ENCODE measurements at places on chromosomes 16 and 17.

DNA sequence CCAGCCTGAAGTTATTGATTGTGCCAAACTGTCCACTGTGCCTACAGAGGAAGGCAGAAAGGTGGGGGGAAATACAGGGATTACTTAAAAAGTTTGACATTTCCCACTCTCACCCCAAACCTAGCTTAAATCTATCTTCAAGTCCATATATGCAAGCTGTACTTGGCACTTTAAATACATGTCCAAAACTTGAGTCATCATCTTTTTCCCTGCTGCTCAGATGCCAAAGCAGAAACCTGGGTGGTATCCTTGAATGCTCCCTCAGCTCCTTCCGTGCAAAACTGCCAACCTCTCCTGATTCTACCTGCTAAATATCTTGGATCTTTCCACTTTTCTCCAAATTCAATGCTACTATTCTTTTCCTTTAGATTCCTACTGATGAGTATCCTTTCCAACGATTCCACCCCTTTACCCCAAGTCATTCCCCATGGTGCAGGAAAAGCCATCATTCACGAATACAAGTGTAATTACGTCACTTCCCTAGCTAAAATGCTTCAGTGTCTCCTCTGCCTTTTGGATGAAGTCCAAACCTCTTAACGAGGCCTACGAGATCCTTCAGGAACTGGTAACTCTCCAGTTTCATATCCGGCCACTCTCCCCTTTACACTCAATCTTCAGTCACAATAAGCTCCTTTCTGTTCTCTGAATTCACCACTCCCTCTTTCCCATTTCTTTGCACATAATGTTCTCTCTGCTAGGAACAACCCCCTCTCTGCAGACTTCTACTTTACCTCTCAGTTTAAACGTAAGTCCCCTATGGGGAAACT, 9.3 kb downstream of the BECN1 start:
- DNase-seq, result no peak

GRCh38 chr17:57666201-57666870, 78.8 kb downstream of the CCDC182 start:
- DNase-seq, result no peak

GRCh38 chr16:71369494-71369893, 11.0 kb downstream of the CALB2 start:
- no peak for DNase-seq

- no peak for DNase-seq
Observed at GRCh38 chr16:82470016-82470415, 156.8 kb upstream of the CDH13 start.

GRCh38 chr17:59669411-59669810, 37.8 kb downstream of the PTRH2 start:
- DNase-seq, result no peak

- DNase-seq, result no peak
Observed at GRCh38 chr16:11700264-11701029, 32.2 kb downstream of the SNN start.

DNA sequence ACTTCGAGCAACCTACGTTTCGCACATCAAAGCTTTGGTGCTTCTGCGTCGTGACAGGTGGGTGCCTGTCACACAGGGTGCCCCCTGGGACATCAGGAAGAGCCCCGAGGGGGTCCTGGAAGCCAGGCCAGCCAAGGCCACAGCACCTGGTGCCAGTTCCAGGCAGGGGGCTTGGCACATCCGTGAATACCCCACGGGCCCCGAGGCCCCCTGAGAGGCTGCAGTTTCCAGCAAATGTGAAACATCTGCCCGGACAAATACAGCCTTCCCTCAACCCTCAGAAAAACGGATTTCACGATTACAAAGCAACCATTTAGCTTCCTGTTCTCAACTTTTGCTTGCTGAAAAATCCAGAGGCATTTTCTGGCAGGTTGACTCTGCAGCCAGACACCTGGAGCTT, 109.3 kb upstream of the METRNL start:
- no peak for DNase-seq

DNA sequence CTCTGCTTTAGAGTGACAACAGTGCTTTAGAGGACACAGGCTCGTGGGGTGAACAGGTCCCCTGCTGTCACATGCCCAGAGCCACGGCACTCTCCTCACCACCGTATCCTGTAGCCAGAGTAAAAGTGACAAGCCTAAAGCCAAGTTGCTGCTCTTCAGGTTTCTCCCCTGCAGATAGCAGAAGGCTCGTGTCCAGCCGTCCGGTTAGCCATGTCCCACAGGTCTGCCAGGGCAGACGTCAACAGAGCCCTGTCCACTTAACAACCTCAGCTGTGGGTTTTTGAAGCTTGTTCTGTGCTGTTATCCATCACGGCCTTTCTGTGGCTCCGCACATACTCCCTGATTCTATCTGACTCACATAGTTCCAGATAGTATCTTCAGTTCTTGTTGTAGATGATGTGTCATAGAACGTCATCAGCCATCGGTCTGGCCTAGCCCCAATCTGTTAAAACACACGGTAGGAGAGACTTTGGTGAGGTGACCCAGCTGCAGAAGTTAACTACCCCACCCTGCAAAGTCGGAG, 100.7 kb downstream of the SOCS1 start:
- DNase-seq, result no peak

DNA sequence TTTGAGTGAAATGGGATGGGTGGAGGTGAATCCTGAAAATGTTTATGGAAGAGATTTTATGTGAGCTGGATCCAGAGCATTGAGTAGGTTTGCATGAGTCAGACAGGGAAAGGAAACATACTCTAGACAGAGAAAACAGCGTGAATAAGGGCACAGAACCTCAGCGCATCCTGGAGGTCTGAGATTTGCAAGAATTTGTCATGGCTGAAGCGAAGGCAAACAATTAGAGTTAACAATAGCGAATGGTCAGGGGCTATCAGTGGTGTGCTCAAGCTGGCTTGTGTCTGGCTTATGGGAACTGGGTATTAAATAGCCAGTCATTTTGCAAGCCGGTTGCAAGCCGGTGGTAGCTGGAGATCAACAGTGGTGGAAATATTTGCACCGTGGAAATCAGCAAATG, 36.4 kb downstream of the MAP2K6 start:
- no peak for DNase-seq

DNA sequence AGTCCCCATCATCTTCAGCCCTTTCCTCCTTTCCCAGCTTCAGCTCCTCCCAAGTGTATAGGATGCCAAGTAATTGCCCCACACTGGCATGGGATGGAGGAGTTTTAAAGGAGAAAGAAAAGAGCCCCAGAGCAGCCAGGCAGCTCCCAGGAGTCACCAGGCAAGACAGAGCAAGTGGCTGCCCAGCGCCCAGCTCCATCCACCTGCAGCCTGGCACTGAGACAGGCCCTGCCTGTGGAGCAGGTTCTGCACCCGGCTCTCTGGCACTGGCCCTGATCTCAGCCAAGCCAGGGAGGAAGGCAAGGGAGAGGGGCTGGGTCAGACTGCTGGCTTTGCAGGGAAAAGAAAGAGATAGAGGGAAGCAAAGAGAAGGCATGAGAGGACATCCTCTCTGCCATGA, 21.7 kb downstream of the FOXN1 start:
- no peak for DNase-seq

DNA sequence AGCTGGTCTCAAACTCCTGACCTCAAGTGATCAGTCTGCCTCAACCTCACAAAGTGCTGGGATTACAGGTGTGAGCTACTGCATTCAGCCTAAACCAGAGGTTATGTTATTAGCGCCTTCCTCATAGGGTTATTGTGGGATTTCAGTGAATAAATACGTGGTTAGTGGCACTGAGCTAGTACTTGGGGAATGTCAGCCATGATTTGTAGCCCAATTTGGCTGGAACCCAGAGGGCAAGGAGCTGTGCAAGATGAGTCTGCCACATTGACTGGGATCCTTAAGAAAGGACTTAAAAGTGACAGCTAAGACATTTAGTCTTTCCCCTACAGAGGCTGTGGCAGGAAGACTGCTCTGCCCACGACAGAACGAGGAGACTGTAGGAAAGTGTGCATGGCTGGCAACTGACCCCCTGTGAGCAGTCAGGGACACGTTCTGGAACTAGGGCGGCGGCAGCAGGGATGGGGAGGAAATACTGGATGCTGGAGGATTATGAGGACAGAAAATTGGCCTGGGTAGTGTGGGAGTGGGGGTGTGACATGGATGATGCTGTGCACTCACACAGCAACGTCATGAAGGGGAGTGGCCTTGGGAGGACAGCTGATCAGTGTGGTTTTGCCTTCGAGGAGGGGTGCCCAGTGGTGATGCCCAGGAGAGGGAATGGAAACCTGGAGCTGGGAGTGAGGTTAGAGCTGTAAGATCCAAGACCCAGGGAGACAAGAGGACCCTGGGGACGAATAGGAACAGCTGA, 14.6 kb downstream of the ATP5PD start:
- DNase-seq, result peak; percentile 35

DNA sequence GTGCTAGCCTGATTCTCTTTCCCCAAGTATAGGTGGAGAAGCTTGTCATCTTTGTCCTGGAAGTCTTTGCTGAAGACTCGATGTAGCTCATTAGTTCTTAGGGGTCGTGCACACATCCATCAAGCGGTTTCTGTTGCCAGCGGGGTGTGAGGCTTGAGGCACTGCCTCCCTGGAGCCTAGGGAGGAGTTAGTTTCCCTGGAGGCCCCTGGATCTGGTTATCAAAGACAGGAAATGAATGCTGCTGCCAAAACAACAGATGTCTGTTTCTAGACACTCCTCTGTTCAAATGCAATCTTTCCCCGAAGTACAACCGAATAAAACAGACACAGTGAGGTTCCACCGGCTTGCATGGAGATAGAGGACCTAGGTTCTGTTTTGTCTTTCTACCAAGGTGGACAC, 17.5 kb downstream of the HS3ST4 start:
- DNase-seq, result no peak

DNA sequence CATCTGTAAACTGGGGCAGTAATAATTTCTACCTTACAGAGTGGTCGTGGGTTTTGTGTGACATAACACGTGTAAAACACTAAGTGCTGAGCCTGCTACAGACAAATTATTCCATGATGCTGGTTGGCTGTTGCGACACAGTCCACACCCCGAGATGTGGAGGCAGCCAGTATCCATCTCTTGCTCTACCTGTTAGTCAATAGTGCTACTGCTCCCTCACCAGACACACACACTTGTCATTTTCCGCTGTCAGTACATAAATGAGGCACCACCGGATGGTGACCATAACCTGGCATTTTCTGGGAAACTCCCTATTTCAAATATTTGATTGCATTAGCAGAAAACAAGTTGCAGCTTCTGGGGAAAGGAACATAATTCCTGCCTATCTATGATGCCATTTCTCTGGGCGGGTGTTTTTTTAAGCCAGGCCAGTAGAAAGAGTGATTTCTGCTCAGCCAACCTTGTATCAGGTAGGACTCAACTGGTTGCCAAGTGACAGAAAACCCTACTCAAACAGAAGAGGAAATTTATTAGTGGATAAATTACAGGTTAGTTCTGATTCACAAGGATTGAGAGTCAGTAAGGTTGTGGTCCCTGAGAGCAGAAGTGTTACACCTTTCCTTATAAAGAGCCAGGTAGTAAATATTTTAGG, 24.1 kb downstream of the DNAJA2 start:
- DNase-seq, result peak; percentile 23

- no peak for DNase-seq
Observed at GRCh38 chr16:69691980-69692911, 34.1 kb downstream of the NQO1 start.

- no peak for DNase-seq
Observed at GRCh38 chr16:82628088-82628423, 1.3 kb downstream of the CDH13 start.

GRCh38 chr17:63398680-63399079, 47.4 kb downstream of the CYB561 start:
- DNase-seq, result no peak

DNA sequence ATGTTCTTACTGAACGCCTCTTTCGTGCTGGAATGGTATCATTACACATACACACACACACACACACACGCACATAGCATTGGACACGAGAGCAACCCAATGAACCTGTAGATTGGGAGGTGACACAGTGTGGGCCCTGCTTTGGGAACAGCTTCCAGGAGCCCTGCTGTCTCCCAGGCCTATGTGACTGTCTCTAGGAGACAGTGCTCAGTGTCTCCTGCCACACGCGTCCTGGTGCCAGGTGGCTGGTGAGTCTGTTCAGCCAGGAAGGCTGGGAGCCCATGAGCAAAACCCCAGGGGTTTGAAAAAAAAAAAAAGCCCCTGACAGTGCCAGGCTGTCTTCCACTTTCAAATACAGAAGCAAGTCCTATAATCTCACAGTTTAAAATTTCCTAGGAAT, 2.4 kb upstream of the SPOP start:
- DNase-seq, result no peak

DNA sequence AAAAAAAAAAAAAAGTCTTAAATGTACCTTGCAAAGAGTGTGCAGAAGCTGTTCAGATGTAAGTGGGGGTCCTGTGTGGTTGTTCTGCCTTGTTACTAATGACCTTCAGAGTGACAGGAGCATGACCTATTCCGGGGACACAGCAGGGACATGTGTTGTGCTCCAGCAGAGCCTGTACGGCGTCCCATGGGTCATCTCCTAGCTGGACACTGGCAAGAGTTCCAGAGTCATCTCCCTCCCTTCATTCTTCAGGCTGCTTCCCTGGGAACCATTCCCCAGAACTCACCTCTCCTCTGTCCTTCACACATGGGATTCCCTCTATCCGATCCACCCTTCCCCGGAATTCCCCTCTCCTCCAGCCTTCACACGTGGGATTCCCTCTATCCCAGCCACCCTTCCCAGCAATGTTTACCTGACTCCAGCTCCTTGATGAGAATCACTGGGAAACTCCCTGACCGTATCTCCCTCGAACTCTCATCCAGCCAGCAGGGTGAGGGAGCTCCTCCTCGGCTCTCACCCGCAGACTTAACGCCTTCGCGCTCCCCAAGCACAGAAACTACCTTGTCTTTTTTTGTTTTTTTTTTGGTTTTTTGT, 85.8 kb downstream of the MRM3 start:
- DNase-seq, result no peak

GRCh38 chr17:73297934-73298861, 13.6 kb downstream of the CDC42EP4 start:
- DNase-seq, result no peak

DNA sequence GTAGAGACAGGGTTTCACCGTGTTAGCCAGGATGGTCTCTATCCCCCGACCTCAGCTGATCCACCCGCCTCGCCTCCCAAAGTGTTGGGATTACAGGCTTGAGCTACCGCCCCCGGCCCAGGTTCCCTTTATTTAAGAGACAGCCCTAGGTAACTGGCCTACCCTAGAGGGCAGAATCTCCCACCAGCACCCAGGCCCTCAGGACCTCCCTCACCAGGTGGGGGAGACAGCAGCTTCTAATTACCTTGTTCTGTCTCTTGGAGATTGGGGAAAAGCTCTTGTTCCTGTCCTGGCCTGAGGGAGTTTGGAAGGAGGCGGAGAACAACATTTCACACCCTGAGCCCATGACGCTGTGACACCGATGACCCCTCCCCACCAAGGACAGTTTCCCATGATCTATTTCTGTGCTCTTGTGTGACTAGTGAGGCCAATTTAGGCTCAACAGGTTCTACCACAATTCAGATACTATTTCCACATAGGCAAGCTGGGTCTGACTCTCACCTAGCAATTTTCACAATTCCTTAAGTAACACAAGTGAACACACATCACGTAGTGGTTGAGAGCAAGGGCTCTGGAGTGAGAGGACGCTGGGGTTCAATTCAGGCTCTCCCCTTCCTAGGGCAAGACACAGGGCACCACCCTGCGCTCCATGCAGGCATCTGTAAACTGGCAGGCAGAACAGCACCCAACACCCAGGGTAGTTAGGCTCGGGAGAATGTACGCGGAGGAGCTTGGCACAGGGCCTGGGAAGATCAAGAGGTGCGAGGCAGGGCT, 20.4 kb downstream of the HDAC5 start:
- no peak for DNase-seq

- DNase-seq, result no peak
Observed at GRCh38 chr16:50902457-50902856, 160.6 kb downstream of the CYLD start.
